NCI-H510A treated with DMSO at 0.1 percent for 48 hours (cell line): ENCODE measurements at places on chromosomes 16 and 17.

DNA sequence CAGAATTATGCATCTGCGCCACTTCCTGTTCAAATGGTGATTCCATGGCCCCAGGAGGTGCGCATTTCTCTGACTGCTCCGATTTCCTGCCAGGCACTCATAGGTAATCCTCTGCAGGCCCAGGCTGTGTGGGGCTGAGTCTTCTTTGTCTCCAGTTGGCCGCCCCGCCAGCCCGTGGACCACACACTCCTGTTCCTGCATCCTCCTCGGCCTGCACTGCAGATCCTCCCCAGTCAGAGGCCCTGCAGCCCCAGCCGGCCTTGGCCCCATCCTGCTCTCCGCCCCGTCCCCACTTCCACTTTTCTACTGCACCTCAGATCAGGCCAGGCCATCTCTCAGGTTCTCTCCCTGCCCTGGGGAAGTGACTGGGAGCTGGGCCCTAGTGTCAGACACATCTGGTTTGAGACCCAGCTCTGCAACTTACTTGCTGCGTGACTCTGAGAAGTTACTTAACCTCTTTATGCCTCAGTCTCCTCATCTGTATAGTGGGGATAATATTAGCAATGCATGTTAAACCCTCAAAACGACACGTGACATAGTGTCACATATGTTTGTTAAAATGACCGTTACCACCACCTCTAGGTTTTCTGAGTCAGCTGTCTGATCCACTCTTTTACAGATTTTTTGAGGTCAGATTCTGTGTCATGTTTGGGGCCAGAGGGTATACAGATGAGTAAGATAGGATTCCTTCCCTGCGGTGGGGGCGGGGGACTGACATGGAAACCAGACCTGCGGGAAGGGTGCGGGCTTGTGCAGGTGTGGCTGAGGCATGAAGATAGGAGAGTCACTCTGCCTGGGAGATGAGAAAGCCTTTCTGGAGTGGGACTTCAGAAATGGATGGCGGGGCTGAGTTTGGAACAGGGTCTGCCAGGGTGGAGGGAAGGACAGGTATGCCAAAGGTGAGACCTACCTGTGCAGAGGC lies 12.8 kb downstream of the RAB11FIP4 start:
- no peak for DNase-seq

- no peak for DNase-seq
These were observed 498 bp upstream of the PLEKHG4 start for GRCh38 chr16:67278773-67279295.

- DNase-seq = peak; percentile 68
These were observed 621 bp downstream of the KCNJ2 start for GRCh38 chr17:70169709-70170597.

- no peak for DNase-seq
These were observed 24.9 kb upstream of the GRB2 start for GRCh38 chr17:75430159-75430974.

GRCh38 chr17:50048146-50048720 lies 7.7 kb upstream of the ITGA3 start:
- DNase-seq = no peak

- no peak for DNase-seq
These were observed 38.0 kb downstream of the SLC5A11 start for GRCh38 chr16:24883714-24884151.

- no peak for DNase-seq
These were observed 43.3 kb downstream of the PARN start for GRCh38 chr16:14586637-14587305.

- DNase-seq = peak; percentile 71
These were observed 481 bp downstream of the CNTROB start for GRCh38 chr17:7932483-7932891.

DNA sequence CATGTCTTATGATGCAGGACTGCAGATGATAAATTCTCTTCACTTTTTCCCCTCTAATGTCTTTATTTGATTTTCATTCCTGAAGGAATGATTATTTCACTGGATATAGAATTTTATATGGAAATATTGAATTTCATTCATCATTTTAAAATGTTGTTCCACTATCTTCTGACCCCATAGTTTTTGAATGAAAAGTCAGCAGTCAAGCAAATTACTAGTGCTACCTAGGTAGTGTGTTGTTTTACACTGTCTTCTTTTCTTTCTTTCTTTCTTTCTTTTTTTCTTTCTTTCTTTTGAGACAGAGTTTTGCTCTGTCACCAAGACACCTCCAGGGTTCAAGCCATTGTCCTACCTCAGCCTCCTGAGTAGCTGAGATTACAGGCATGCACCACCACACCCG lies 76.9 kb downstream of the WSB1 start:
- no peak for DNase-seq

GRCh38 chr17:73758245-73758644 lies 114.0 kb upstream of the SDK2 start:
- DNase-seq = no peak

DNA sequence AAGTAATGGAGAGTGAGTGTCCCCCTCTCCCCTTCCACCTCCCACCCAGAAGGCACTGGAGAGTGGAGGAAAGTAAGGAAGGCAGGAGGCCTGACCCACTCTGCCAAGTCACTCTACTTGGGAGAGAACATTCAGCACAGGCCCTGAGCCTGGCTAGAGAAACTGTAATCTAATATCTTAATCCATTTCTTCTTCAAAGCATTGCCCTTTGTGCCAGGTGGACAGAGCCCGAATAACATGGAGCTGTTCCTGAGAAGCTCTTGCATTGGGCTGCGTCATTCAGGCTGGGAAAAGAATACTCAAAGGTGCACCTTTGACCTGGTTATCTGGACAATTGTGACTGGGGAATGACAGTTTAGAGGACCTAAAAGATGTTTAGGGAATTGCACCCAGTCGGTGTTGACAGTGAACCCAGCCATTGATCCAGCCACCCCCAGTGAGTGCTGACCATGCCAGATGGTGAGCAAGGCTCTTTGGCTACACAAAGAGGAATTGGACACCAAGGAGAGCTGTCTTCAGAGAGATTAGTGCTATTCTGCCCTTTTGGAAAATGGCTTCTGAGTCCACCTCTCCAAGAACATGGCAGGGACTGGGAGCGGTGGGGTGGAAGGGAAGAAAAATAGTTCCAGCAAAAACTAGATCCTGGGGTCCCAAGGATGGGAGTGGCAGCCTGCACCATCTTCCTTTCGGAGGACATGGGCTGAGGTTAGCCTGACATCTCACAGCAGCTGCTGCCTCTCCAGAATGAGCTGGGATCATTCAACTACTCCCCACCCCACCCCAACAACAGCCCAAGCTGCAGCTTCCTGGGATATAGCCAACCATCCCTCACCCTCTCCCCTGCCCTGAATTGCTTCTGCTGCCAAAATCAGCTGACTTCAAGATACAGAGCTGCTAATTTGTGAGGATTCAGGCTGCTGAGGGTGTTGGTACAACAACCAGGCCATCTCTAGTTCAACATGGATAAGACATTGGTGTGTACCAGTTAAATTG lies 11.6 kb upstream of the NOG start:
- no peak for DNase-seq

DNA sequence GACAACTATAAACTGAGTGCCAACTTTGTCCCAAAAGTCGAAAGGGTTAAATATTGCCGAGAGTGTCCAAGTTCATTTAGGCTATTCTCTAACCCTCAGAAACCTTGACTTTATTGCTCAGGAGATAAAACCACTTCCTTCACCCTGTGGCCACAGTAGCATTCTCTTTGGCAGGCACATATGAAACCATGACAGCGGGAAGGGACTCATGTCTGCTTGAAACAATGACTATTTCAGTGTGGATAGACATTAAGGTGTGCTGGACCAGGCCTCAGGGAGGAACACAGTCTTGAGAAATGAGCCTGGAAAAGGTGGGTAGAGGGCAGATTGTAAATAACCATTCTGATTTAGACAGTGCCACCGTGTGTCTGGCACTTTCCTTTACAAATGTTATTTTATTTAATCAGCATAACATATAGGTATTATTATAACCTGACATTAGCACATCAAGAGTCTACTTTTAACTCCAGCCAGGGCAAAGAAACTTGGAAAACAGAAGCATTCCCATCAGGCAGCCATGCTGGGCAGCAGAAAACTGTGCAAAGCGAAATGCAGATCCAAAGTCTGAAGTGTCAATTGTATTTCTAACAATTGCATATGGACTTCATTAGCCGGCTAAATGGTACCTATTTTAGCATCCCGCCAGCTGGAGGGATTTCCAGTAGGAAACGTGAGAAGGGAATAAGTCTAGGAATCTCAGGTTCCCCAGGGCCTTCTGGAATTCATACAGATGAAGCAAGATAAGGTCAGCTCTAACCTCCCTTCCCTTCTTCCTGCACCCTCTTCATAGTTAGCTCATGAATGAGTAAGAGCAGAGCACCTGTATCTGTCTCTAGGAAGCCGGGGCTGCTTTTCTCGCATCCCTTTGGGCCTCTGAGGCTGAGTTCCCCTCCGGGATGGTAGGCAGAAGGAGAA lies 212.8 kb upstream of the ELAC2 start:
- no peak for DNase-seq

DNA sequence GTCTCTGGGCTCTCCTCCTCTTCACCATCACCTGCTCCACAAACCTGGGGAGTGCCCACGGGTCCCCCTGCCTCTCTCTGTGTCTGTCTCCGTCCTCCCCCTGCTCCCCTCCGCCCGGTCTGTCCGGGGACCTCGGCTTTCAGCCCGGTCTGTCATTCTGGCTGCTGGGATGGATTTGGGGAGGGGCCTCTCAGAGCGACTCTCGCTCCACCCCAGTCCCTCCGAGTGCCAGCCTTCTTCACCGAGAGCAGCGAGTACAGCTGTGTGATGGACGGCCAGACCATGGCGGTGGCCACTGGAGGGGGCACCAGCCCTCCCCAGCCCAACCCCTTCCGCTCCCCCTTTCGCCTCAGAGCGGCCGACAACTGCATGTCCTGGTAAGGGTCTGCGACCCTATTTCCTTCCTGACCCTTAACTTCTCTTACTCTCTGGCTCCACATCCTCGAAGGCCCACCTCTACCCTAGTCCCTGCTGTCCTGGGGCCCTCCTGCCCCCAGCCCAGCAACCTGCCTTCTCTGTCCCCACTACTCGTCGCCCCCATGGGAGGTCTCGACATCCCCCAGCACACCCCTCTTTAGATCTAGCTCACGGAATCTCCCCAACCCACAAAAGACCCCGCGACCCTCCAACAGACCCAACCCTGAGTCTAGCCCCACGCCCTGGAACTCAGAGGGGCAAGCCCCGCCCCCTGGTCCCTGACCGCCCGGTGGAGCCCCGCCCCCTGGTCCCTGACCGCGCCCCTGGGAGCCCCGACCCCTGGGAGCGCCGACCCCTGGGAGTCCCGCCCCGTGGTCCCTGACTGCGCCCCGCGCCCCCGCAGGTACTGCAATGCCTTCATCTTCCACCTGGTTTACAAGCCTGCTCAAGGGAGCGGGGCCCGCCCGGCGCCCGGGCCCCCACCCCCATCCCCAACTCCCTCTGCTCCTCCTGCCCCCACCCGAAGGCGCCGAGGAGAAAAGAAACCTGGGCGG lies 5.6 kb upstream of the CXCL16 start:
- DNase-seq = no peak

- no peak for DNase-seq
These were observed 9.7 kb downstream of the MPRIP start for GRCh38 chr17:17051791-17052461.
